Effector CD4-positive, alpha-beta T cell (primary cell): ENCODE measurements at places on chromosomes 2 and 18.

DNA sequence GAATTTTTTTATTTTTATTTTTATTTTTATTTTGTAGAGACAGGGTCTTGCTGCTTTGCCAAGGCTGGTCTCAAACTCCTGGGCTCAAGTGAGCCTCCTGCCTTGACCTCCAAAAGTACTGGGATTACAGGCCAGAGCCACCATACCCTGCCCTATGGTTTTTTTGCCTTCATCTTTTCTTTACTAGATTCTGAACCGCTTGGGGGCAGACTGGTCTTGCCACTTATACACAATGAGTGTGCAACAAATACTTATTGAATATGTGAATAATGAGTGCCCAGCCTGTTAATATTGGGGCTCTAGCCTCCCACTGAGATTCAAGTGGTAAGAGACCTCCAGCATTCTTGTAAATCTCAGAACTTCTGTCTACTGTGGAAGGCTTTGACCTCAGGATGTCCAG, 3.9 kb downstream of the NCK2 start:
- DNase-seq, result no peak

DNA sequence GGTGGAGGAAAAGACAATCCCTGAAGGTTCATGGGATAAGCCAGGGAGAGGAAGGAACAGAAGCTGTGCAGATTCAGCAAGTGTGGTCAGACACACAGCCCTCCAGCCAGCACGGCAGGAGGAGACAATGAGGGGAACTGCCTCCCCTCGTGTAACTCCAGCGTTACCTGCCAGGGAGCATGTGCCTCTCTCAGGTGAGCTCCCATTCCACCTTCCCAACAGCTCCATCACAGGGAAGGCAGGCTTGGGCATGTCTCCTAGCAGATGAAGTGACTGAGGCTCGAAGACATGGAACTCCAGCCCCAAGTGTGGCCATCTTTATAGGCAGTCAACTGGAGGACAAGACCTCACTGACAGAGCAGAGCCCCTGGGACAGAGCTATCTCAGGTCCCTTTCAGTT, 47.4 kb downstream of the ZBTB7C start:
- DNase-seq, result no peak

GRCh38 chr18:35387152-35387571, 10.0 kb upstream of the ZNF396 start:
- no peak for DNase-seq

DNA sequence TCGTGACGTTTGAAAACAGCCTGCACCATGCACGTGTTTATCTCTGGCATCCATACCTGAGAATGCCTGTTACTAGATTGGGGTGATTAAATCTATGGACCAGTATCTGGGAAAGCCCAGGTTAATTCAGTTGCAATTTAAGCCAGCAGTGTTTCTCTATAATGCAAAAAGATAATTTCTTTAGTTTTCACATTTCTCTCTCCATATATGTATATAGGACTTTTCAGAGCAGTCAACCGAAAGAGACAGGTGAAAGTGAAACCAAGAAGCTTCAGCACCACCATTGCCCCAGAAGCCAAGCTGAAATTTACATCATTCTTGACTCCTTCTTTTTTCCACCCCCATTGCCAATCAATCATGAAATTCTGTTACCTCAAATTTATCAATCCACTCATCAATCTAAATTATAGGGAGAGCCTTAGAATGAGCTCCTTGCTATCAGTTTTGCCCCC, 2.7 kb upstream of the LRP2 start:
- no peak for DNase-seq

DNA sequence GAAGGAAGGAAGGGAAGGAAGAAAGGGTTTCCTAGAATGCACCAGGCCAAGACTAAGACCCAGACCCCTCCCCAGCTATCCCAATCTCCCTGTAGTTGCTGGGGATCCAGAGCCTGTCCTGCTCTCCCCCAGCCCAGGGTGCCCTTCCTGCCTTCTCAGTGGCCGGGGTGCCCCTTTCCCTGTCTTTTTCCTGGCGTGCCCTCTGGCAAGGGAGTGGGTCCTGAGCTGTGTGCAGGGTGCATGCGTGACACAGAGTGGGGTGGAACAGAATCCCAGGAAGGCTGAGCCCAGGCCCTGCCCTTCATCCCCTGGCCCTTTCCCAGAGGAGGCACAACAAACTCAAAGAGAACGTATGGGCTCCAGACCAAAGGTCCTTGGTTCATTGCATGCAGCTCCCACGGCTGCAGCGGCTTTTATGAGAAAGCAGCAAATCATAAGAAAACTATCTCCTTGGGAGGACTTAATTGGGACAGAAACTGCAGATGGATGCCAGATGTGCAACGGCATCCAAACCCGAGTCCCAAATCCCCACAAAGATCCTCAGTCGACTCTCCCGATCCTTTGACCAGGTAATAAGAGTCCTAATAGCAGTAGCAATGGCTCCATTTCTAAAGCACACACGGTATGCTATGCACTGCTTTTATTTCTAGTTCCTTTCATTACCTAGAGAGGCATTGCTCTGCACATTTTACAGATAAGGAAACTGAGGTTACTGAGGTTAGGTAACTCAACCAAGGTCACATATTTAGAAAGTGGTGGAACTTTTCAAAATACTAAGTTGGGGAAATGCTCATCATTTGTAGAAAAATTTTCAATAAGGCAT, 12.7 kb upstream of the ARID5A start:
- no peak for DNase-seq

- DNase-seq, result no peak
These were observed 289.6 kb upstream of the SLC8A1 start for GRCh38 chr2:40741532-40741931.

- no peak for DNase-seq
These were observed 300.4 kb upstream of the NETO1 start for GRCh38 chr18:73168236-73168635.

DNA sequence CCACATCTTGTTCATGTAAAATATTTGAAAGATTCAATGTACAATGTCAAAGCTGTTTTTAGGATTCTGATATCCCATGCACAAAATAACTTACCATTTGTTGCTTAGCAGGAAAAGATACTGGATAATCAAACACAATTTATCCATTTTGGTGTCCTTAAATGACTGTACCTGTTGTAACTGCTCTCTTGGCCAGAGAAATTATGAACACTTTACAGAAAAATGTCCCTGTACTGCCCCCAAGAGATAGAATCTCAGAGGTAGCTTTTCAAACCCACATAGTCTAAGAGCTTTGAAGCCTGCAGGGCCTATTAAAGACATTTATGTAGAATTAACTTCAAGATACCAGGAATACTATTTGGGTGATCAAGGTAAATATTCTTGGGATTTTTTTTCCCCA, 12.2 kb upstream of the ME2 start:
- no peak for DNase-seq

GRCh38 chr2:171706152-171706803, 19.0 kb downstream of the DYNC1I2 start:
- DNase-seq, result no peak
